ENCODE measurements at places on chromosomes 7 and 10. TPM values are rescaled to one million over a fixed set of nuclear protein-coding genes. Genes with fewer than 3 reads are reported as not detected.

Gene SEC31B
- 268 TPM for total RNA-seq

Gene COBL
- total RNA-seq, result not detected

Gene CNPY1
- total RNA-seq, result not detected

Gene OPTN
- total RNA-seq, result 98.2 TPM

Gene POU6F2
- not detected for total RNA-seq

Gene PCDH15
- not detected for total RNA-seq

Data from T-helper 2 cell treated with Interferon-gamma antibody and Interleukin-4, amounts not matched to agents 100 ng/mL and 5 ng/mL, for 36 hours (primary cell).